Cardiac muscle cell (in vitro differentiated cells and primary cell): ENCODE measurements at places on chromosomes 16 and 17. TPM values are rescaled to one million over a fixed set of nuclear protein-coding genes. Genes with fewer than 3 reads are reported as not detected.
A peak's percentile ranks its signal among the peaks of the same experiment; 100 is the strongest.

DNA sequence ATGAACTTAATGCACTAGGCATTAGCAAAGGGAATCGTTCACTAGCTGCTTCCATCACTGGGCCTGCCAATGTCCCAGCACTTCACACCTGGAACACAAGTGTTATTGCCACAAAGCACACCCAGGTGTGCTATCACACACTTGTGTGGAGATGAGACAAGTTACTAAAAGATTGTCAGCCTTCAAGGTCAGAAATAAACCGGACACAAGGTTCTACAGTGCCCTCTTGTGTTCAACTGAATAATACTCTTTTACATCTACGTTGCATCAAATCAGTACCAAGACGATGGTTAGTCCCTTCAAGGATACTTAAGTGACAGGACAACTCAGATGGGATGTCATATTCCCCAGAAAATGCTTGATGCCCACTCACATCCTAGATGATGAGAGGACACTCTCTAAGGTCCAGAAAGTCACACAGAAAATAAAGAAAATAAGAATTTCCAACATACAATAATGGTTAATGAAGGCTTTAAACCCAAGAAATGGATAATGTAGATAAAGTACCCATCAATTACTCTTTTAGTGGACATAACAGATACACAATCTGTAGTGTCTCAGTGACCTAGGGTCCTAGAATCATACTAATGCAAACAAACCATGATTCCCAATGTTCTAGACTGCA is 16.4 kb upstream of the GLG1 start:
- peaks cover 30% of the 10 kb centered on the region for H3K36me3 ChIP-seq
- no peak overlapping the region for H3K27ac ChIP-seq
- H3K4me3 ChIP-seq = no peak overlapping the region
- peak; percentile 66 for DNase-seq

DNA sequence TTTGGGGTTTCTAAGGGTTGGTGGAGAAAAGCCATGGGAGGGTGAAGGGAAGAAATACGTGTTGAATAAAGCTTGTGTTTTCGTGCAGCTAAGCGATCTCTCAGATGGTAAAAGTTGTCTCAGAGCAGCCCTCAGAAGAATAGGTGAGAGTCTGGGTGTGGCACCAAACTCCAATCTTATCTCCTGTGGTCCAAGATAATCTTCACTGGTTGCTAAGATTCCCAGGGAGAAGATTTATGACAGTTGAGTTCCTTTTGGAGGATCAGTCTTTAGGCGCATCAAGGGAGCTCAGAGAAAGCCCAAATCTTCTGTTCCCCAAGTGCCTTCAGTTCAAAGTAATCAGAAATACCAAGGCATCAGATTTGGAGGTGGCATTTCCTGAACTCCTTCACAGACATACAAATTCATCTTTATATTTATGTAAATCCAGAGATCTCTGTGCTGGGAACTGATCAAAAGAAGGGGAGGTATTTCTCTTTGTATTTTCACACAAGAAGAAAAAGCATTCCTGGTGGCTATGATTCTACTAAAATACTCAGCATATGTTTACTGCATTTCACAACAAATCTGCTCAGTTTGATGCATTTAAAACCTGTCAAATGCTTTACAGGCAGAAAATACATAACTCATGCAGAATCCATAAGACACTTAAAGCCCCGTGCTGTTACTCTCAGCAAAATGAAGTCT is 102.9 kb downstream of the ABCC12 start:
- no peak for DNase-seq
- no peaks in the 10 kb centered on the region for H3K4me1 ChIP-seq
- no peaks in the 10 kb centered on the region for H3K27me3 ChIP-seq
- H3K27ac ChIP-seq = no peak overlapping the region
- H3K4me3 ChIP-seq = no peak overlapping the region

Gene CSH1
- not detected in 2 replicates for total RNA-seq

Gene FN3KRP
- total RNA-seq = 10.9 and 18.6 TPM in 2 replicates

Gene GAS7
- 10.4 and 13.5 TPM in 2 replicates for total RNA-seq
